ENCODE measurements at places on chromosomes 7 and 10.
A peak's percentile ranks its signal among the peaks of the same experiment; 100 is the strongest.

GRCh38 chr10:110498087-110498981 is 627 bp downstream of the DUSP5 start:
- peak; percentile 39 for DNase-seq

- DNase-seq = no peak
These were observed 218.8 kb downstream of the GPR158 start for GRCh38 chr10:25393621-25394020.

DNA sequence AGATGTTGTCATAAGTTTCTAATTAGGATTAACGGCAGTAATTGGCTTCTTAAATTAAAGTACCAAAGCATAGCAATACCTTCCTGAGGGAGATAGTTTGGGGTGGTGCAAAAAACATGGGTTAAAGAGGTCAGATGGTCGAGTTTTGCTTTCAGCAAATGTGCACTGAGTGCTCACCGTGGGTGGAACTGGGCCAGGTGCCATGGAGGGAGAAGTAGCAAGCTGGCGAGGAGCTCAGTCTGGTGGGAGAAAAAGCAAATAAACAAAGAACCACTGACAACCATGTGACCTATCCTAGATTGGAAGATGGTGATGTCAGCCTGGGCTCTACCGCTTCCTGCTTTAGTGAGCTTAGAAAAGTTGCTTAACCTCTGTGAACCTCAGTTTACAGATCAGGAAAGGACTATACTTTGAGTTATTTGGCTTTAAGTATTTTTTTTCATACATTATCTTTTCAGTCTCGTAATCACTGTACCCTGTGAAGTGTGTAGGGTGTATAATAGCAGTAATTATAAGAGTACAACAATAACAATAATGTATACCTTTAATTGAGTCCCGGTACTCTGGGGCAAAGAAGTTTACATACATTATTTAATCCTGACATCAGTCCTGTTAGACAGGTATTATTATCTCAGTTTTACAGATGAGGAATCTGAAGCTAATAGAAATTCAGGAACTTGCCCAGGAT is 69.0 kb upstream of the PDCD4 start:
- DNase-seq = peak; percentile 93

GRCh38 chr7:101714097-101714496 is 85.0 kb upstream of the MYL10 start:
- no peak for DNase-seq

- no peak for DNase-seq
These were observed 94.2 kb upstream of the GPR26 start for GRCh38 chr10:123571978-123572377.

DNA sequence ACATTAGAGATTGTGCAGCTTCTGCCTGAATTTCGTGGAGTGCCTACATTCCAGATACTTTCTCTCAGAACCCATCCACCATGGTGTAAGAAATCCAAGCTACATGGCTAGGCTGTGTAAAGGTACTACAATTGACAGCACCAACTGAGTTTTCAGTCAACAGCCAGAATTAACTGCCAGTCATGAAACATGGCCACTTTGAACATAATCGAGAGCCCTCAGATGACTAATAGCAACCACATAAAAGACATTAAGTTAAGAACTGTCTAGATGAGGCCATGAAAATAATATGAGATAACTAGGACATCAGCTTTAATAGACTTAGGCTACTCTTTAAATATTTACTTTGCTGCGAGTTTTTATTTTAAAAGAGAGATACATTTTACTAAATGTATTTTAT is 1106.8 kb upstream of the LRRTM3 start:
- no peak for DNase-seq

GRCh38 chr10:100733329-100733728 is 12.1 kb upstream of the PAX2 start:
- no peak for DNase-seq

- DNase-seq = peak; percentile 80
These were observed 550 bp upstream of the ANK3 start for GRCh38 chr10:60390224-60390626.

GRCh38 chr7:99221866-99222265 is 14.0 kb upstream of the KPNA7 start:
- no peak for DNase-seq

GRCh38 chr10:116055252-116055916 is 217.6 kb downstream of the GFRA1 start:
- DNase-seq = no peak

- DNase-seq = no peak
These were observed 36.3 kb upstream of the EXOC6 start for GRCh38 chr10:92811986-92812385.

GRCh38 chr10:46026106-46026505 is 4.3 kb downstream of the NCOA4 start:
- DNase-seq = no peak

GRCh38 chr7:104962781-104963180 is 51.2 kb upstream of the KMT2E start:
- no peak for DNase-seq

DNA sequence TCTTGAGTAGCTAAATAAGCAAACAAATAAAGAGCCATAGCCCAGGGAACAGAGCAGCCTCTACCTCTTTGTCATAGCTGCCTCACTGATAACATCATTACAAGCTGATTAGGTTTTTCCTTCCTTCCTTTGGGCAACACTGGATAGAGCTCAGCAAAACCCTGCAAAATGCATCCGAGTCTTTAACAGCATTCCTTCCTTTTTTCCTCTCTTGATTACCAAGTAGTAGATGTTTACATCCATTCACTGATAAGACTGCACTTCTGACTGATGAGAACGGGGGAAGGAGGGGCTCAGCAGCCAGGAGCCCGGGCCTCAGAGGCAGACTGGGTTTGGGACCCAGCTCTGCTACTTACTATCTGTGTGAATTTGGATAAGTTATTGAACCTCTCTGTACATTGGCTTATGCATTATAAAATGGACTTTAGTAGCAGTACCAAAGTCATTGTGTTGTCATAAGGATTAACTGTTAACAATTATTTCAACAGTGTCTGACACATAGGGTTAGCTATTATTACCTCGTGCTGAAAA is 214.2 kb downstream of the ANK3 start:
- no peak for DNase-seq

DNA sequence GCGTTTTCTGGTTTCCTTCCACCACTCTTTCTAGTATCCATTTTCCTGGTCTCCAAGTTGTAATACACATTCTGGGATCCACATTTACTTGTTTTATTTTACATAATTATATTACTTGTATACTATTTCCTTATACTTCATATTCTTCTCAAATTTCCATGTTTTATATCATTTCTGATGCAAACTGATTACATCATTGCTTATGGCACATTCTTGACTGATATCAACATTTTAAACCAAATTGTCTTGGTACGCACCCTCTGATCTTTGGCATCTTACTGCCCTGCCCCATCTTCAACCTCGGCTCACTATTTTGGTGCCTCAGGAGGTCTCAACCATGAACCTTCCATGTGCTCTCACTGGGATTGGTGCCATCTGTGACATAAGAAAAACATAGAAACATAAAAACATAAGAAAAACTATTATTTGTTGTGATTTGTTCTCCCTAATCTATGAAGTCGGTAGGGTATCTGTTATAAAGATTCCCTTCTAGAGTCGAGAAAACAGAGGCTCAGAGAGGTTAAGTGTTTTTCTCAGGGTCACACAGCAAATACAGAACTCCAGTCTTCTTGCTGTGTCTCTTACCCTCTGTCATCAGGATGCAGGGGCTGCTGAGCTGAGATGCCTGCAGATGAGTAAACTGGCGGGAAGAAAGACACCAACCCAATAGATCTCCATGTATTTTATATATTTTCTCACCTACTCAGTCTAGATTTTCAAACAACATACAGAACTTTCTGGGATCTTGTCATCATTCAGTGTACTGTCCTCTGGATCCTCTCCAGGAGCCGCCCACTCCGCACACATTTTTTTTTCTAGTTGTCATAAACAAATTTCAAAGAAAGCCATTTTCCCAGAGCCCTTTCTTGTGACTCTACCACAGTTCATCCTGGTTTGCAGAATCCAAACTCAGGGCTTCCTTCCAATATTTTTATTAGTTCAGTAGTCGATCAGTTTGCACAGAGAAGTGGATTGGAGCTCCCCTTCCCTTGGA is 79.5 kb downstream of the PARP12 start:
- DNase-seq = peak; percentile 68

- DNase-seq = no peak
These were observed 47.1 kb upstream of the DYNC1I1 start for GRCh38 chr7:95725205-95725604.
